ENCODE measurements at places on chromosomes 3 and 15. TPM values are rescaled to one million over a fixed set of nuclear protein-coding genes. Genes with fewer than 3 reads are reported as not detected.

GRCh38 chr3:177358977-177359592 lies 161.8 kb upstream of the TBL1XR1 start:
- H3K27me3 ChIP-seq = no peaks in the 10 kb centered on the region
- H3K4me3 ChIP-seq = peak overlapping the region; percentile 68
- DNase-seq = peak; percentile 68
- peaks cover 56% of the 10 kb centered on the region for H3K4me1 ChIP-seq
- H3K27ac ChIP-seq = peak overlapping the region; percentile 92

DNA sequence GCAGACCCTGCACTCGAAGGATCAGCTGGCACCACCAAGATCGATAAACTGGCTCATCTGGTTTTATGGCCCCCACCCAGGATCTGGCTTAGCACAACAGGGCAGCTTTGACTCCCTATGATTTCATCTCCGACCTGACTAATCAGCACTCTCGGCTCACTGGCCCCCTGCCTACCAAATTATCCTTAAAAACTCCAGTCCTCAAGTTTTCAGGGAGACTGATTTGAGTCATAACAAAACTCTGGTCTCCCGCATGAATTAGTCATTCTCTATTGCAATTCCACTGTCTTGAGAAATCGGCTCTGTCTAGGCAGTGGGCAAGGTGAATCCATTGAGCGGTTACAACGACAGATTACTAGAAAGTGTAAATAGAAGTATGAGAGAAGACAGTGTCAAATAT lies 521.9 kb upstream of the RGMA start:
- DNase-seq = no peak
- H3K4me1 ChIP-seq = no peaks in the 10 kb centered on the region
- H3K27ac ChIP-seq = no peak overlapping the region
- no peak overlapping the region for H3K4me3 ChIP-seq
- no peaks in the 10 kb centered on the region for H3K36me3 ChIP-seq

DNA sequence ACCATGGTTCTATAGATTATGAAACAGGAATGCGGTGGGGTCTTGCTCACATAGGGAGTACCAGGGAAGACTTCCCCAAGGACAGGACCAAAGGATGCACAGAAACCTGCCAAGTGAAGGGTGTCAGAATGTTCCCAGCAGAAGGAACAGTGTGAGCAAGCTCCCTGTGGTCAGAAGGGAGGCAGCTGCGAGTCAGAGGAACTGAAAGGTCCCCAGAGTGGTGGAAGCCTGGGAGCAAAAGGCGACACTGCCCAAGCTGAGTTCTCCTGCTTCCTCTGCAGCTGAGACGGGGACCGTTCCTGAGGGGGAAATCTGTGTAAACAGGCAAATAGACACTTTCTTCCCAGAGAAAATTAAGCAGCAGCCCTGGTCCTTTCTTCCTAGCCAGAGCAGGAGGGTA lies 14.2 kb upstream of the SLC6A6 start:
- H3K27ac ChIP-seq = no peak overlapping the region
- peaks cover 2% of the 10 kb centered on the region for H3K27me3 ChIP-seq
- H3K4me1 ChIP-seq = no peaks in the 10 kb centered on the region

Gene SLC9C1
- not detected for total RNA-seq

GRCh38 chr15:68983961-68984481 lies 30.5 kb upstream of the NOX5 start:
- no peaks in the 10 kb centered on the region for H3K4me1 ChIP-seq
- peaks cover 10% of the 10 kb centered on the region for H3K27me3 ChIP-seq
- no peaks in the 10 kb centered on the region for H3K36me3 ChIP-seq
- DNase-seq = no peak
- H3K27ac ChIP-seq = no peak overlapping the region

- H3K36me3 ChIP-seq = no peaks in the 10 kb centered on the region
- no peak overlapping the region for H3K4me3 ChIP-seq
- DNase-seq = peak; percentile 31
Measured at GRCh38 chr15:41581110-41581509, 22.1 kb downstream of the TYRO3 start.

- no peaks in the 10 kb centered on the region for H3K36me3 ChIP-seq
- no peak overlapping the region for H3K4me3 ChIP-seq
- peaks cover 25% of the 10 kb centered on the region for H3K27me3 ChIP-seq
- no peak for DNase-seq
- H3K27ac ChIP-seq = no peak overlapping the region
Measured at GRCh38 chr3:64223791-64224745, 1.2 kb downstream of the PRICKLE2 start.

- H3K4me3 ChIP-seq = peak overlapping the region; percentile 0
- H3K27ac ChIP-seq = peak overlapping the region; percentile 84
- DNase-seq = no peak
- H3K36me3 ChIP-seq = no peaks in the 10 kb centered on the region
- H3K27me3 ChIP-seq = no peaks in the 10 kb centered on the region
Measured at GRCh38 chr3:189289251-189289650, 117.5 kb downstream of the TPRG1 start.

GRCh38 chr3:184129012-184129411 lies 6.1 kb upstream of the EIF2B5 start:
- no peak overlapping the region for H3K27ac ChIP-seq
- H3K4me3 ChIP-seq = no peak overlapping the region
- H3K36me3 ChIP-seq = no peaks in the 10 kb centered on the region
